Stimulated activated CD4-positive, alpha-beta T cell treated with anti-CD3 and anti-CD28 coated beads, Interleukin-12 subunit alpha, Interleukin-12 subunit beta, amount 100 ng/mL, for 4 hours (primary cell): ENCODE measurements at places on chromosomes 1 and 21.
A peak's percentile ranks its signal among the peaks of the same experiment; 100 is the strongest.

GRCh38 chr1:9294910-9295636 is 2.4 kb downstream of the SPSB1 start:
- no peak for DNase-seq

DNA sequence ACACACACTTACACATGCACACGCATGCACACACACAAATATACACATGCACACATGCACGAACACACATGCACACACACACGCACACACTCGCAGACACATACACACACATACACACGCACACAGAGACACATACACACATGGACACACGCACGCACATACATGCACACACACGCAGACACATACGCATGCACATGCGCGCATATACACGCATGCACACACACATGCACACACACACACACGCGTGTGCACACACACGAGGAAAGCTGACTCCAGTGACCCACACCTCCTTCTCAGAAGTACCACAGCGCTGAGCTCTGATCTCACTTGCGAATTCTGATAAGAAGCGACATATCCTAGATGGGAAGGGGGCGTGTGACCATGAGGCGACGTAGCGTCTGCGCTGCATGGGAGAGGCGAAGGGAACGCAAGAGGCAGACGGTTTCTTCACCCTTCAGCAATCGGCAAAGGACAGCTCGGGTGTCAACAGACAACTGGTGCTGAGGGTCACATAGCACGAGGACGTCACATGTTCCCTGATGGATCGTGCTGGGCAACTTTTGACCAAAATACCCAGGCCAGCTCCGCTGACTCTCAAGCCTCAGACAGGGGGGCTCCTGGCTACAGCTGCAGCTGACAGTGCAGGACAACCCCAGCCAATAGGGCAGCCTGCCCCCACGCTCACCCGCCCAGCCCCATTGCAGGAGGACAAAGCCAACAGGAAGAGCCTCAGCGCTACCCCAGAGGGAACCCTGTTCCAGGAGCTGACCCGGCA is 16.0 kb upstream of the PDE9A start:
- no peak for DNase-seq

DNA sequence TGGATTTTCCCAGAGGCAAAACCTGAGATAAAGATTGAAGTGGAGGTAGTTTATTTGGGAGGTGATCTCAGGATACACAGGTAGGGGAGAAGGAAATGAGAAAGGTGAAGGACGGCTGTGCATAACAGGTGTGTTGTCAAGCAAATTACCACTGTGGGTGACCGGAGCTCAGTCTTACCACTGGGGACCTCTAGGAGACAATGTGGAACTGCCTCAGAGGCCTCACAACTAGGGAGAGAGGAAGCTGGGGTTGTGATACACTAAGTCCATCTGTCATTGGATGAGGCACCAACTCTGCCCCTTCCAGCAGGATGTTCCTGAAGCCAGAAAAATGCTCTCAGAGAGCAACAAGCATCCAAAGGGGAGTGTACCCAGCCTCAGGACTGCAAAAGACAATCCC is 32.6 kb downstream of the GRIK3 start:
- DNase-seq, result no peak

GRCh38 chr21:34348890-34349519 is 14.8 kb upstream of the KCNE2 start:
- DNase-seq, result no peak

GRCh38 chr1:220222939-220223338 is 49.3 kb downstream of the RAB3GAP2 start:
- no peak for DNase-seq

GRCh38 chr1:113759333-113760101 is at the start of gene PHTF1:
TSS of gene PHTF1 (minus strand) at chr1:113759486. CDS start at chr1:113758703, 783 bp downstream.
- peak; percentile 45 for DNase-seq

DNA sequence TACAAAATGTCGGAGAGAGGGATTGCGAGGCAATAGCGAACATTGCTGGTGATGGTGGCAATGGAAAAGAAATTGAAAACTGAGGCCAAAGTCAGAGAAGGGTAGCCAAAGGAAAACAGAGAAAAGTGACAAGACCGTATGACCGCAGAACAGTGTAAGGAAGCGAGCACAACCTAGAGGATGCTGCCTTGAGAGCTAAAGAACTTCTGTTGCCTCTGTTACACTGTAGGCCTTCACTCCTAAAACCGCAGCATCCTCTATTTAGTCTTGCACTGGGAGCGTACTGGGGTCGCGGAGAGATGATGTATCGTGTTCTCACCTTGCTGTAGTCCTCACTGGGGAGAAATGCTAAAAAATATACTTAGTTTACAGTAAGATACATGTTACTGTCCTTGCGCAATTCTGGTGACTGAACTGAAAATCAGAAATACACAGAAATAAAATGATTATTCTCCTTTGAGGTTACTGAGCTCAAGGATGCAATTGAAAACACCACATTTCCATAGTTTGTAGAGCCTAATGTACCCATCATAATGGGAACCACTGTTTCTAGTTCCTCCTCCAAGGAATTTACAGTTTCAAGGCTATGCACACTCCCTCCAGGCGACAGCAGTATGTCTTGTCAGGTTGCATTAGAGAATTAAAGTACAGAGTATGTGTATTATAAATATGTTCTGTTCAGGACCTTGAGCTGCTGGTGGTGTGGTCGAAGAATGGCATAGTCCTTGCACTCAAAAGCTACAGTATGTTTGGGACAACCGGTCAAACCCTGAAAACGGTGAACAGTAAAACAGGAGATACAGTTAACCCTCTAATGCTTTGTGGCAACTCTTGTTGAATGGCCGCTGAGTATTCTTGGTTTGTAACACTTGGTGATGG is 1.3 kb downstream of the NEK7 start:
- DNase-seq, result no peak

GRCh38 chr1:59198564-59198963 is 98.3 kb upstream of the FGGY start:
- DNase-seq, result no peak
